ENCODE measurements at places on chromosomes 4 and X. TPM values are rescaled to one million over a fixed set of nuclear protein-coding genes. Genes with fewer than 3 reads are reported as not detected.

Gene MAP9
- total RNA-seq, result 15.5 TPM

- no peak for DNase-seq
Measured at GRCh38 chr4:123954220-123954619, 557.6 kb downstream of the SPRY1 start.

DNA sequence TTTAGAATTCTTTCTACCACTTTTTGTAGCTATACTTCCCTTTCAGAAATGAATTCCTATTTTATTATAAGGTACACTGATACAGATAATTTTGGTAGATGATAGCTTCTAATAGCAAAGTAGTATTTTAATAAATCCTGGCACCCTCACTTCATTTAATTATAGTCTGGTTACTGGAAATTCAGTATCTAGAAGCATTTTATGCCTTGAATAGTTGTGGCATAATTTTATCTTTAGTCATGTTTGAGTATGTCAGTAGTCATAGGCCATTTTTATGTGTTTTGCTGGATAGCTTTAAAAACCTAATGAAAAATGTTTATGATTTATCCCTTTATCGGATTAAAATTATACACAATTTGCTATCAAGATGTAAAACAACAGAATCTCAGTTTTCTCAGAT lies 92.3 kb downstream of the DIAPH2 start:
- DNase-seq, result no peak

DNA sequence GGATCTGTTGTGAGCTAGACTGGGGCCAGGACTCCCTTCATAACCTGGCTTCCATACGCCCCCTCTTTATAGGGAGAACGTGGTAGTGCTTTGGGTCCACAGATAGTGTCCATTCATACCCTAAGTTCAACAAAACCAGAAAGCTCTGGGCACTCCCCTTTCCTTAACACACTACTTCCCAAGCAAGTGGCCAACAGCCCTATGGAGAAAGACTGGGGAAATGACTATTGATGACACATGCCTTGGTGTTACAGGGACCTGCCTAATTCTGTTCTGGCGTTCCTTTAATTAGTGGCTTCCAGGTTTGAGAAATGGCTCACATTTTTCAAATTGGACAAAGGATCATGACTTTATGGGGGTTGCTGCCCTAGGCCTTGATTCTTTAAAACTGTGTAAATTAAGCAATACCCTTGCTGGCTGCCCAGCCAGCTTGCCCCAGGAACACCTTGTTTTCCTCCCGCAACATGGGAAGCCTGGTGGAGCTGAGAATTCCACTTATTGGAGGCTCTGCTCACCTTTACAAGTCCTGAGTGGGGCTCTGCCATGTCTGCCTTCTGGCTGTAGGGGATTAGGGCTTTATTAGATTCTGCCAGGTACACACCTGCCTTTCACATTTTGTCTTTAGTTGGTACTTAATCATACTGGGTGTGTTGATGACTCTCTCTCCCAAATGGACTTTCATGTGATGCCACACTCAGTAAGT lies 61.1 kb downstream of the RGS12 start:
- DNase-seq, result no peak

DNA sequence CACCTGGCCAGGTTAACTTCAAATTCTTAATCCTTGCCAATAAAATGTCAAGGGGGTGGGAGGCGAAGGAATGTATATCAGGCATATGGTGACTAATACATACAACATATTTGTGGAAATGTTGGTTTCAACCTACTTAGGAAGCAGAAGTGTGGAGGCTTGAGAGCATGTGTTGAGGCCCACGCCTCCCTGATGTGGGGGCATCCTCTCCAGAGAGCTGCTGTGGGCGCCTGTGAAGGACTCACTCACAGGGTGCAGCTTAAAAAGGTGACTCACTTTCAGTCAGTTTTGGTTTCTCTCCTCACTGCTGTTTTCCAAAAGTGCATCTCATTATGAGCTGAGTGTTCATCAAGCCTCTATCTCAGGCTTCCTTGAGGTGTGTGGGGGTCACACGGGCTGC lies 27.5 kb downstream of the LNX1 start:
- DNase-seq, result no peak

- DNase-seq, result no peak
Measured at GRCh38 chrX:2665387-2666304, 25.4 kb upstream of the CD99 start.

DNA sequence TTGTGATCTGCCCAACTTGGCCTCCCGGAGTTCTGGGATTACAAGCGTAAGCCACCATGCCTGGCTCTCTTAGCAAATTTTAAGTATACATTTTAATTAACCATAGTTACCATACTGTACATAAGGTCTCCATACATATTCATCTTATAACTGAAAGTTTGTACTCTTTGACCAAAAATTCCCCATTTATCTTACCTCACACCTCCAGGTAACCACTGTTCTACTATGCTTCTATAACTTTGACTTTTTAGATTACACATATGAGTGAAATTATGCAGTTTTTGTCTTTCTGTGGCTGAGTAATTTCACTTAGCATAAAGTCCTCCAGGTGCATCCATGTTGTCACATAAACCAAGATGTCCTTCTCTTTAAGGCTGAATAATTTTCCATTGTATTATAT lies 17.4 kb downstream of the C4orf51 start:
- no peak for DNase-seq

DNA sequence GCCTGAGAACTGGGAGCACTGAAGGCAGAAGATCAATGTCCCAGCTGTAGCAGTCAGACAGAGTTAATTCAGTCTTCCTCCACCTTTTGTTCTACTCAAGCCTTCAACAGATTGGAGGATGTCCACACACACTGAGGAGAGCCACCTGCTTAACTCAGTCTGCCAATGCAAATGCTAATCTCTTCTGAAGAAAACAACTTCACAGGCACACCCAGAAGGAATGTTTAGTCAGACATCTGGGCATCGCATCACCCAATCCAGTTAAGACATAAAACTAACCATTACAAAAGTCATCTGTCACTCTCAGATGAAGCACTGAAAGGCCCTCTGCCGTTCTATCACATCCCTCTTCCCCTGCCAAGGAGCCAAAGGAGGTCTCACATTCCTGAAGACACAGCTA lies 173.7 kb downstream of the CENPC start:
- no peak for DNase-seq

GRCh38 chr4:26257850-26258249 lies 63.0 kb upstream of the RBPJ start:
- no peak for DNase-seq

GRCh38 chrX:153968754-153969124 lies 2.9 kb downstream of the HCFC1 start:
- DNase-seq, result no peak

DNA sequence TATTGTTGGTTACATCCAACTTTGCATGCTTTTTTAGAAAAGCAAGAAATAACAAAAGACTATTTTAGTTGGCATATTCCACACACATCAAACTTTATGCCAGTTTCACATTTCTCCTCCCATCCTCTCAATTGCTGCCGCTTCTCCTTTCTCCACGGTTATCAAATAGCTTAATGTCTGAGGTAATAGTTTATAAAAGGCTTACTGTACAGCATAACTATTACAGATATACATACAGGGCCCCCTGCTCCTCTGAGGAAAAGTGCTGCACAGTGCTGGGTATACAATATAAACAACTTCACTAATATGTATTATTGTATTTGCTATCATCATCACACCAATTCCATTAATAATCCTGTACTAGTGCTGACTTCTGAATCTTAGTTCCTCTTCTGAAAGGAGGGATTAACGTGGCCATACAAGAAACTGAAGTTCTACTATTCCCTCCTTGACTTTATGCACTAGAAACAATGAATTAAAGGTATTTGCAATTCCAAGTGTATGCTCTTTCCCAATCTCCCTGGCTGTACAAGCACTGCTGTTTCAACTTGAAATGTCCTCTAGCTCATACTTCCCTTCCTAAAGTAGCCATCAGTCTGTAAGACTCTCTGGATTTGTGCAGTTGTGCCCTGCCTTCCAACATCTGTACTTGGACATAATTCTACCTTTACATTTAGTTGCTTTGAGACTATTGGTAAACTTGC lies 2.5 kb downstream of the CCNI start:
- no peak for DNase-seq

DNA sequence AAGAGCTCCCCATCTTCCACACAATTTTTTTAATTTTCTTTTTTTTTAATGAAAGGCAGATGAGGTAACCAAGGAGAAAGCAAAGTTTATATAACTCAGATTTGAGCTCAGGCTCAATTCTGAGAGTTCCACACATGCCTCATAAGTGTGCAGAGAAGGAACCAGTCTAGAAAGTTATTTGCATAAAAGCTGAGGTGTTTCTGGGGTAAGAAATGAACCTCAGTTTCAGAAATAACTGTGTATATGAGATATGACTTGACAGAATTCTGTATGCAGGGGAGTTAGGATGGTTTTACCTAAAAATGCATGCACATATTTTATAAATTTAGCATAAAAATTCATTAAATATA lies 51.3 kb downstream of the DTHD1 start:
- no peak for DNase-seq

- no peak for DNase-seq
Measured at GRCh38 chr4:183959319-183960045, 54.4 kb downstream of the STOX2 start.
